Activated gamma-delta T cell treated with Interleukin-2 at 50 U/mL for 16 hours (primary cell): ENCODE measurements at places on chromosomes 1 and 21.
A peak's percentile ranks its signal among the peaks of the same experiment; 100 is the strongest.

- no peak for DNase-seq
Observed at GRCh38 chr1:12543740-12544154, 74.3 kb downstream of the DHRS3 start.

DNA sequence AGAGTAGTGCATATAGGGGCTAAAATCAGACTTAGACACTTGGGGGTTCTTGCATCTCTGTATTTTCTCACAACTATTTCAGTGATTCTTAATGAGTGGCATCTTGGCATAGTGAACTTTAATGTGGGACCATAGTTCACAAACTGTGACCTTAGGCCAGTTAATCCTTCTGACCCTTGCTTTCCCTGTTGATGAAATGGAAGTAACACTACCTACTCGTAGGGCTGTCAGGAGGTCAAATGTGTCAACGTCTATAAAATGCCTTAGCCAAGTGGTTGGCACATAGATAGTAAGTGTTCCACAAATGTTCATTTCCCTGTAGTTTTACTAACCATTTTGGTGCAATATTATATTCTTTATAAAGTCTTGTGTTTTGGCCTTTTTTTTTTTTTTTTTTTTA lies 49.4 kb downstream of the DYRK1A start:
- no peak for DNase-seq

DNA sequence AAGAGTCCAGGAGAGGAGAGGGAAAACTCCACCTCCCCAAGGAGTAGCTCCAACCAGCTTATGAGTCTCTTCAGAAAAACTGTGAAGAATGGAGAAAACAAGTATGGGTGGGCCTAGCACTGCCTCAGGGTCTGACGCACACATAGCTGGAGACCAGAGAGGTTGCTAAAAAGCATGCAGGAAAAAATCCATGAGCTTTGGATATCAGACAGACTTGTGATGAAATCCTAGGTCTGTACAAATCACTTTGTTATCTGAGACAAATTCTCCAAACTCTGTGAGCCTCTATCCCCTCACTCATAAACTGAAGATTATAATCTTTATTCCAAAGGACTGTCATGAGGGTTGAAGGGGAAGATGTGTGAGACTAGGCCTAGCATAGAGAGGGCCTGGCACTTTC lies 141.5 kb upstream of the FGGY start:
- no peak for DNase-seq

DNA sequence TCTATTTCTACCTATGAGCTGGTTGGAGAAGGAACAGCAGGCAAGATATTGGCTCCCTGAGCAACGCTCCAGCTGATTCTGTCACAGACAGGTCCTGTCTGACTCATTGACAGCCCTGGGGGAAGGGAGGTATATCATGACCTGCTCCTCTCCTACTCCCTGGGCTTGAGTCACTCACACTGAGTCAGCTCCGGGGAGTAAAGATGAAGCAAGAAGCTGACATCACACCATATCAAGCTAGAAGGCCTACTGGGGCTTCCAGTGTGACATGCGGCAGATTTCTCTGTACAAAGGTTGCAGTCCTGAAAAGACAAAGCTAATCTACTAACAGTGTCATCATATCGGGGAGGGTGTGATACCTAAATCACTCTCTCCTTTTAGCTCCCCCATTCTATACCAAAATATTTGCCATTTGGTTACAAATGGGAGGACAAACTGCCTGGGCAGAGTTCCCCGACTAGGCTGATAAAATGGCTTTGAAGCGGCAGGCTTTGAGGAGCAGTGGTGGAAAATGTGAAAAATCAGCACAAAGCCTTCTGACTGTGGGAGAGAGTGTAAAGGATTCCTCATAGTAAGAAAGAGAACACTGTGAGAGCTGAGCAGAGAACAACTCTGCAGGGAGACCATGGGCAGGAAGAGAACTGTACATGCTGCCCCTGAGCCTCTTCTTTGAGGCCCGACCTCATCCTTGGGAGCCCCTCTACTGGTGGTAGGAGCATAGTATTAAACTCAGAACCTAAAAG lies 15.5 kb downstream of the PI4KB start:
- DNase-seq: peak; percentile 68

GRCh38 chr1:23915466-23915865 lies 2.3 kb upstream of the CNR2 start:
- DNase-seq: no peak

DNA sequence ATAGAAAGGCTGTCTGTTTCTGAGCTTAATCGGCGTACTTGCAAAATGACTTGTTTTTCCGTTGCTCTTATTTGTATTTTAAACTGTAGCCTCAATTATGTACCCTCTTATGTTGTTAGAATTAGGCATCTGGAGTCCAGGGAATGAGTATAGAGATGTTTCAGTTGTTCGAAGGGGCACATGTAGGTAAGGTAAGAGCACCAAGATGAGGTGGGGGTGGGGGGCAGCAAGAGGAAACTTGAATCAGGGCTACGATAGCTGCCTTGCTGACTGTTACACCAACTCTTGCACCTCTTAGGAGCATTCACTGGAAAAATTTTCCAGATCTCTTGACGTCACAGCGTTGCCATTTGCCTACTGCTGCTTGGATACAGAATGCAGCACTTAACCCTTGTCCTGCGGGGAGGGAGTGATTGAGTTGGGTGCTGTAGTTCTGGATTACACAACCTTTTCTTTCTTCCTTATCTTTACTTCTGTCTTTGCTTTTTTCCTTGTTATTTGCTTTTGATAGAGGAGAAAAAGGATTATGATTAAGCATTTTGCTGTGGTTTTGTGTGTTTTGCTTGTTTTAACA lies 3.2 kb downstream of the ATP1B1 start:
- DNase-seq: no peak

DNA sequence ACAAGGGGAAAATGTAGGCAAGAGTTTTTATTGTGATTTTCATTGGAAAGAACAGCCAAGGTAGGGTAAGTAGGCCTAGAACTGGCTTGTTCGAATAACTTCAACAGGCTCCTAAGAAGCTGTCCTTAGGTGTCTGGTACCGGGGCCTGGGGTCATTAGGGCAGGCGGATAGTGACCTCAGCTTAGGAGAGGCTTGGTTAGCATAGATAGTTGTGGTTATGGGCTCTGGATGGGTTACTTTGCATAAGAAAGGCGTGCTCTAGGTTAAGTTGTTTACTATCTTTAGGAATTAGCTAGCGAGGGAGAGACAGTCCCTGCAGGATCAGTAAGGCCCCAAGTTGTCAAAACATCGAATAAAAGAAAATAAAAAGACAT lies 20.7 kb upstream of the HPCAL4 start:
- no peak for DNase-seq
